Stimulated activated CD8-positive, alpha-beta memory T cell treated with anti-CD3 and anti-CD28 coated beads, Interleukin-15, amount 100 ng/mL, for 24 hours (primary cell): ENCODE measurements at places on chromosomes 2 and 18.

- DNase-seq: no peak
These were observed 62.6 kb downstream of the MOGAT1 start for GRCh38 chr2:222733846-222734702.

DNA sequence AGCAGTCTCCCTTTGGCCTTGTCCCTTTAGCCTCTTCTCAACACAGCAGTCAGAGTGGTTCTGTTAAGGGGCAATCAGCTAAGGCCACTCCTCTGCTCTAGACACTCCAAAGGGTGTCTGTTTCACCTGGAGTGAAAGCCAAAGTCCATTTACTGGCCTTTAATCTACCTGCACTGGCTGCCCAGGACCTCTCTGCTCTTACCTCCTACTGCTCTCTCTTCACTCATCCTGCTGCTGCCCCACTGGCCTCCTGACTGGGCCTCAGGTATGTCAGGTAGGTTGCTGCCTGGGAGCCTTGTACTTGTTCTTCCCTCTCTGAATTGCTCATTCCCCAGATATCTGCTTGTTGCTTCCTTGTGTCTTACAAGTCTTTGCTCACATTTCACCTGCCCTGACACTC lies 68.2 kb downstream of the PIKFYVE start:
- no peak for DNase-seq

- no peak for DNase-seq
These were observed 59.2 kb downstream of the DOCK10 start for GRCh38 chr2:224982910-224983711.

DNA sequence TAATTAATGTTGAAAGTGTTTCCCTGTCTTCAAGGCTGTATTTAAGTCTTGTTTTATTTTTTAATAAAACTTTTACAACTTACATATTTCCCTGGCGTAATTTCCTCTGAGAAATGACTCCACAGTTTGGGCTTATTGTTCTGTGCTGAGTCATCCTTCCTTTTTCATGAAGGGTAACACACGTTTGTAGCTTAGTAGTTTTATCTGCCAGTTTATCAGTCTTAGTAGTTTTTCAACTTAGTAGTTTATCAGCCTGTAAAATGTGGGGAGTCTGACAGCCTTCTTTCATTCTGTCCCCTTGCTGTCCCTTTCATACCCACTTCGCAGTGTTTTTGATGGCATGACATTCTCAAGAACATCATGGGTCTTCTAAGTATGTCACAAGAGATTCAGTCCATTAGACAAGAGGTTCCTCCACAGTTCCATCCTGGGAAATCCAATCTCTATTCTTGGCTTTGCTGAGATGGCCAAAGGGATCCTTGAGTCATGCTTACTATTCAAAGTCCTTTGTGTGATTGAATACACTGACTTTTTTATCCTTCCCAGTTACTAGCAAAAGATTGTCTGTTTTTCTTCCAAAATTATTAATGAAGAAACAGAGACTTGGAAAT lies 60.0 kb upstream of the SGPP2 start:
- no peak for DNase-seq

DNA sequence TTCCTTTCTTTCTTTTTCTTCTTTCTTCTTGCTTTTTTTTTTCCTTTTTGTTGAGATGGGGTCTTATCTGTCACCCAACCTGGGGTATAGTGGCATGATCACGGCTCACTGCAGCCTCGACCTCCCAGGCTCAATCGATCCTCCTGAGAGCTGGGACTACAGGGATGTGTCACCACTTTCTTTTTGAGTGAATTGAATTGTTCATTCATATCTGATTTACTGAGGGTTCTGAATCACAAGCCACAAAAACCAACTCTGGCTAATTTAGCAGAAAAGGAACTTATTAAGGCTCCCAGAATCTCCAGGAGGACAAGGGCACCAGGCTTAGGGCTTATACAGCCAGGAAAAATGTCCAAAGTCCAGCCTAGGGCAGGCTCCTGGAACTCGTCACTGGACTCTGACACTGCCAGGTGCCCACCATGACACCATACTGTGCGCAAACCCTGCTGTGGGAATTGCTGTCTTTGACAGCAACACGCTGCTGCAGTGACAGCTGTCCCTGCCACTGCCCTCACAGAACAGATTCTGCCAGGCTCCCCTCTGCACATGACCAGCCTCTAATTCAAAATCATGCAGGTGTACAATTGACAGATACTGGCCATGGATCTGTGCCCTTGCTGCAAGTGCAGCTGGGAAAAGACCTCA lies 42.9 kb upstream of the EML6 start:
- no peak for DNase-seq

GRCh38 chr2:69578198-69578540 lies 65.4 kb downstream of the AAK1 start:
- DNase-seq: no peak

DNA sequence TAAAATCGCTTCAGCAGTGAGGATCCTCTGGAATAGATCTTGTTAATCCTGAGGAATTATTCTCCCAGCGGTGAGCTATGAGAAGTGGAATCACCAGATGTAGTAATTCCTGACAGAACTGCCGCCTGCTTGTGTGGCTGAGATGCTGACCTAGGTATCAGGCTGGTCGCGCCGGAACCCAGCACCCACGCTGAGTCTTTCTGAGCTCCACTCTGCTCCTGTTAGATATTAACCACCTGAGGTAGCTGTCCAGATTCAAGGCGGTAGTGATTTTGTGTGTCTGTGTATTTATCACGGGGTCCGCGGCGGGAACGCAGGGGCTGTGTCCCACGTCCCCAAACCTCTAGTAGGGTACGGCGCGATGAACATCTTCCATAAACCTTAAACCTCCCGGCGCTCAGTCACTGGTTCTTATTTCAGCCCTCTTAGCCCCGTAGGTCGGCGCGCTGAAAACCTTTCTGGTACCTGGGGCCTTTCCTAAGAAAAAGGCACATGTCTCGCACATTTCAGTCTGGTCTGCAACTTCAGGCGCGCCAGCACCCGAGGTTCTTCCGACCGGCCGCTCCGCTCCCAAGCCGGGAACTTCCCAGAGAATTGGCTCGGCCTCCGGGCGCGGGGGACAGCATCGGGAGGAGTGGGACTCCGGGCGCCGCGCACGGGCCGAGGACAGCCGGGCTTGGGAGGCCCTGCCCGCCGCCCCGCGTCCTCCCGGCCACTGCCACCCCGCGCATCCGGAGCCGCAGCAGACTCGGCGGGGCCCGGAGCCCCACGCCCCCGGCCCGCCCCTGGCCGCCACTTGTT lies 542 bp upstream of the CNNM3 start:
- no peak for DNase-seq

DNA sequence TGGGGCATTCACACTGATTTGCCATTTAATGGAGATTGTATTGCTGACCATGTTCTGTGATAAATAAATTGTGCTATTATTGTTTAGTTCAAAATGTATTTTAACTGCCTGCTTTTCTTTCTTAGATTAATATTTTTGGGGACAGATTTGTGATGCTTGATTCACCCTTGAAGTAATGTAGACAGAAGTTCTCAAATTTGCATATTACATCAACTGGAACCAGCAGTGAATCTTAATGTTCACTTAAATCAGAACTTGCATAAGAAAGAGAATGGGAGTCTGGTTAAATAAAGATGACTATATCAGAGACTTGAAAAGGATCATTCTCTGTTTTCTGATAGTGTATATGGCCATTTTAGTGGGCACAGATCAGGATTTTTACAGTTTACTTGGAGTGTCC lies 1.8 kb downstream of the DNAJC10 start:
- no peak for DNase-seq

DNA sequence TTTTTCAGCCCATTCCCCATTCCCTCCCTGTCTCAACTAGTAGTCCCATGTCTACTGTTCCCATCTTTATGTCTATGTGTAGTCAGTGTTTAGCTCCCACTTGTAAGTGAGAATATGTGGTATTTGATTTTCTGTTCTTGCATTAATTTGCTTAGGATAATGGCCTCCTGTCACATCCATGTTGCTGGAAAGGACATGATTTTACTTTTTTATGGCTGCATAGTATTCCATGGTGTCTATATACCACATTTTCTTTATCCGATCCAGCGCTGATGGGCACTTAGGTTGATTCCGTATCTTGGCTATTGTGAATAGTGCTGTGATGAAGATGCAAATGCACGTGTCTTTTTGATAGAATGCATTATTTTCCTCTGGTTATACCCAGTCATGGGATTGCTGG lies 21.7 kb upstream of the ITGA6 start:
- no peak for DNase-seq

DNA sequence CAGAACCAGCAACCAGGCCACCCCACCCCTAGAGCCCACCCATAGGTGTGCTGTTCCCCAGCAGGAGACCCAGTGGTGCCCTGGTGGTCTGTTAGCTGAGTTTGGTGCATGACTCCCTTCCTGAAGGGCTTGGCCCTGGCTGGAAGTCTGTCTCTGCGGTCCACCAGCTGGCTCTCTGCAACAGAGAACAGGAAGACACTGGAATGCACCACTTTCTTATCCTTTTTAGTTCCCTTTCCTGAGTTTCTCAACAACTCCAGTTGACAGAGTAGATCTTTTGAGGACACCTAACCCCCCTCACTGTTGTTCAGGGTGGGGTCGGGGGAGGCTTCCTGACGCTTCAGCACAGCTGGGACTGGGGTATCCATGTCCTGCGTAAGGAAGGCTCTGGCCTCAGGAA lies 11.9 kb upstream of the RPL37A start:
- DNase-seq: no peak

GRCh38 chr2:24541621-24542020 lies 50.6 kb downstream of the NCOA1 start:
- no peak for DNase-seq

DNA sequence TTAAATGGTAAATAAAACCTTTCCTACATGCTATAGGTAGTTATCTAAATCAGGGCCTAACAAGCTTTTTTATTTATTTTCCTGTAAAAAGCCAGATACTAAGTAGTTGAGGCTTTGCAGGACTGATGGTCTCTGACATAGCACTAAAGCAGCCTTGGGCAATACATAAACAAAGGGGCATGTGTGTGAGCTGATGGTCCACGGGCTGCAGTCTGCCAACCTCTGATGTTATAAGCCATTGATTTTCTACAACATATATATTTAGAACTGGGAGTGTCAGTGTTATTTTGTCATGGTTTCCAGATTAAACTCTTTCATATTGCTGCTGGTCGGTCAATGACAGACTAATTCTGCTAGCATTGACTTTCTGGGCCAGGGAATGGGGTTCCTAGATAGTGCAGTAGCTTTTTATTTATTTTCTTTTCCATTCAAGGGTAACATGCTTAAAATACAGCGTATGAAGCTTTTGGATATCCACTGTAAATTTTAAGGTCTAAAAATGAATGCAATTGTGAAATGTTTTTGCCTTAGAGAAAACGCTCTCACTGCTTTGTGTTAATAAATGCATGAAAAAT lies 134.0 kb downstream of the NEDD4L start:
- DNase-seq: no peak

DNA sequence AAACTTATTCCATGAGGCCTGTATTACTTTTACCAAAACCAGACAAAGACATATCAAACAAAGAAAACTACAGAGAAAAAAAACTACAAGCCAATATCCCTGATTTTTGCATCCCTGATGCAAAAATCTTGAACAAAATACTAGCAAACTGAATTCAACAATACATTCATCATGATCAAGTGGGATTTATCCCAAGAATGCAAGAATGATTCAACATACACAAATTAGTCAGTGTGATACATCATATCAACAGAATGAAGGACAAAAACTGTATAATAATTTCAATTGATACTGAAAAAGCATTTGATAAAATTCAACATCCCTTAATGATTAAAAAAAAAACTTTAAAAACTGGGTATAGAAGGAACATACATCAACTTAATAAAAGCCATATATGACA lies 106.8 kb downstream of the SLC39A10 start:
- DNase-seq: no peak

- no peak for DNase-seq
These were observed 29.2 kb upstream of the PPP4R1 start for GRCh38 chr18:9643549-9643948.

- no peak for DNase-seq
These were observed 140.5 kb downstream of the INHBB start for GRCh38 chr2:120486441-120486840.

DNA sequence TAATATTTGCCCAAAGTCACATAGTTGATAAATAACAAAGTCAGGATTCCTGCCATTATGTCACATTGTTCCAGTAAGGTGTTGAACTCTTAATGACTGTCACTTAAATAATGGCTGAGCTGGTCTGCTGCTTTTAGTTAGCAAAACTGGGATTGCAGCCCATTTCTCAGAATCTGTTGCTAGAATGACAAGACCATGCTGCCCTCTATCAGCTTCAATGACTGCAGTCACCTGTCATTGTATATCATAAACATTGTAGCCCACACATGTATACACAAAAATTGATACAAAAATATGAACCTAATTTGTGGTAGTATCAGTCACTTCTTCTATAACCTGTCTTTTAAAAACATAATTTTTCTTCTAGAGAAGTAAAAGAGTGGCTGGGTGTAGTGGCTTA lies 121.1 kb downstream of the FAM161A start:
- DNase-seq: no peak

DNA sequence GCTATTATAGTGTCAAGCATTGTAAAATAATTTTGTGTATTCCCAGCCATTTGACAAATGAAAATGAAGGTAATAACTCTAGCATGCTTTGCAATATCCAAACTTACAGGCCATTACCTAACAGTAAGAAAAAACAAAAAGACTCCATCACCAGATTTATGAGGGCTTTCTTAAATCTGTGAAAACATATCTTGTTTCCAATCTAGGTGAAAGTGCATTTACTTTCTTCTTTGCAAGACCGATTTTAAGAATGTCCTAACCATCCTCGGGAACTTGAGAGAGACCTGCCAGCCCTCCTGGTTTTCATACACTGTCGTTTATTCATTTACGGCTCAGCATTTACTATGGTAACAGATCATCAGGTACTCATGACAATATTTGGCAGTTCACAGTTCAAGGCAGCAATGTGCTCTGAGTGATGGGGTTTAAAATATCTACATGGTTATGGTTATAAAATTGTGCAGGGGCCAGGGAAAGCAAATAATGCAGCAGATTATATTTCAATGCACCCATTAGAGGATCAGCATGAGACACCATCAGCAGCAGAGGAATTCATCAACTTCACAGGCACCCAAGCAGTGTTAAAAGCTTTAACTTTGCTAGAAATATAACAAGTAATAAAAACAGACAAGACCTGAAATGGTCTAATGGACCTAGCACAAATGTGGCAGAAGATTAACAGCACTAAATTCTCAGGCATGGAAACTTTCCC lies 34.4 kb upstream of the PARD3B start:
- no peak for DNase-seq

DNA sequence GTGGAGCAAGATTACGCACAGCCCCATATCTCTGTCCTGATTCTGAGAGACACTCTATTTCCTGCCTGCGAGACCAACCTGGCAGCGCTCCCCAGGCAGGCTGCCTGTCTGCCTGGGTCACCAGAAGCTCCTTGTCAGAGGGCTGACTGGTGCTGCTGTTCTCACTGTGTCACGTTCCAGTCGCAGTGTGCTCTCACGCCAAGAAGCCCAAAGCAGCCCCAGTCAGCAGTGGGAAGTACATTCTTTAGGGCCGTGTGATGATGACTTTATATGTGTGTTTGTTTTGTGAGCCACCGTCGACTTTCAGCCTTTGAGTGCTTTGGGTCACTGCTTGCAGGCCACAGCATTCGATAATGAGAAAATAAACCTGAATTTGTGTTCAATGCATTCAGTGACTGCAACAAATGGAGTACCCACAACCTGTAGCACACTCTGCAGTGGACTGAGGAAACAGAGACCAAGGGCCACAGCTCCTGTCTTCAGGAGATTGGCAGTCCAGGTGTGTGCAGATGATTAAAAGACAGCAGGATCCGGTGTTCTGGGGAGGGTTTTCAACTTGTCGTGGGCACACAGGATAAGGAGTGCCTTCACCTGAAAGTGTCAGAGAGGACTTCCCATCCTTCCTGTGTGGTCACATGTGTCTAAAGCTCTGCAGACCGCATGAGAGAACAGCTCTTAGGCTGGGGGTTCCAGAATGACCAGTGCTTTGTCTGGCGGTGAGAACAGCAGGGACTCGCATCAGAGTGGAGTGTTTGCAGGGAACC lies 4.8 kb downstream of the TNFRSF11A start:
- no peak for DNase-seq
